ENCODE measurements at places on chromosomes 7 and 10. TPM values are rescaled to one million over a fixed set of nuclear protein-coding genes. Genes with fewer than 3 reads are reported as not detected.

- DNase-seq = no peak
Observed at GRCh38 chr7:27329909-27330308, 87.3 kb downstream of the EVX1 start.

GRCh38 chr10:132316133-132316532, 8.4 kb upstream of the STK32C start:
- DNase-seq = no peak

- no peak for DNase-seq
Observed at GRCh38 chr10:75695994-75696393, 264.6 kb downstream of the LRMDA start.

Gene ABCB4
- polyA plus RNA-seq = 0.05 TPM
